Mammary microvascular endothelial cell (primary cell): ENCODE measurements at places on chromosomes 2 and 18. TPM values are rescaled to one million over a fixed set of nuclear protein-coding genes. Genes with fewer than 3 reads are reported as not detected.

The EPB41L5 gene
- total RNA-seq, result 3.2 and 3.7 TPM in 2 replicates

The KIF5C gene
- 0.25 and 0.33 TPM in 2 replicates for total RNA-seq

The LIPG gene
- total RNA-seq, result 87.9 and 106 TPM in 2 replicates

The SLC20A1 gene
- total RNA-seq, result 67.3 and 78.7 TPM in 2 replicates

The NT5DC4 gene
- total RNA-seq, result not detected in 2 replicates

The ALPI gene
- total RNA-seq, result not detected in 2 replicates

The GLI2 gene
- total RNA-seq, result 0.07 and 0.39 TPM in 2 replicates

The ITGB6 gene
- 0.39 TPM in 1 of 2 replicates, not detected in the other for total RNA-seq

The SERPINB12 gene
- total RNA-seq, result not detected in 2 replicates

The NPPC gene
- not detected in 2 replicates for total RNA-seq

The TXNDC2 gene
- not detected in 2 replicates for total RNA-seq

The PKDCC gene
- 1.3 and 1.4 TPM in 2 replicates for total RNA-seq

The MAP2 gene
- 27.9 and 29.4 TPM in 2 replicates for total RNA-seq

The ALPP gene
- total RNA-seq, result not detected in 2 replicates

The ARHGAP15 gene
- total RNA-seq, result not detected in 2 replicates

The ALKAL2 gene
- total RNA-seq, result not detected in 2 replicates

The ANKRD30B gene
- total RNA-seq, result not detected in 2 replicates

The LBH gene
- total RNA-seq, result 18.6 and 20.8 TPM in 2 replicates

The CNTNAP5 gene
- total RNA-seq, result not detected in 2 replicates

The UBE2F gene
- 42.4 and 54.9 TPM in 2 replicates for total RNA-seq

The CSRNP3 gene
- under 0.01 and 0.05 TPM in 2 replicates for total RNA-seq

The GRB14 gene
- 0.33 and 2.6 TPM in 2 replicates for total RNA-seq

The EVX2 gene
- not detected in 2 replicates for total RNA-seq

The GNLY gene
- not detected in 2 replicates for total RNA-seq

The SPDYA gene
- total RNA-seq, result 0.05 TPM in 1 of 2 replicates, not detected in the other

The CLEC4F gene
- total RNA-seq, result 0.10 TPM in 1 of 2 replicates, not detected in the other

The TRIP12 gene
- total RNA-seq, result 97.5 and 102 TPM in 2 replicates

The ATG9A gene
- total RNA-seq, result 48.8 and 71.1 TPM in 2 replicates

The OTOS gene
- total RNA-seq, result not detected in 2 replicates
